ENCODE measurements at places on chromosomes 6 and 20.

DNA sequence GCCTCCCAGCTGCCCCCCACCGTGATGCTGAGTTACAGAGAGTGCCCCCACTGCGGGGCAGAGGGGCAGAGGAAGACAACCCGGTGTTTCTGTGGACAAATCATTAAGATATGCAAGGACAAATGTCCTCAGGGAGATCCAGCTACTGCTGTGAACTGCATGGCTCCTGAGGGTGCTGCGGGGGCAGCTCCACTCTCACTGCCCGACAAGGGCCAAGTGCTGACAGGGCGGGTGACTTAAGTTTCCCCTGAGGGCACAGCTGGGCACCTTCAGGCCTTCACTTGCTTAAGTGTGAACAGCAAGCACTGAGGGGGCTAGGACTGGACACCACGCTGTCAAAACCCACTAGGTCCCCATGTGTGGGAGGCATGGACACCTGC is 26.2 kb upstream of the TCFL5 start:
- no peak for DNase-seq

- no peak for DNase-seq
Measured at GRCh38 chr6:155235087-155235486, 28.7 kb upstream of the CLDN20 start.

DNA sequence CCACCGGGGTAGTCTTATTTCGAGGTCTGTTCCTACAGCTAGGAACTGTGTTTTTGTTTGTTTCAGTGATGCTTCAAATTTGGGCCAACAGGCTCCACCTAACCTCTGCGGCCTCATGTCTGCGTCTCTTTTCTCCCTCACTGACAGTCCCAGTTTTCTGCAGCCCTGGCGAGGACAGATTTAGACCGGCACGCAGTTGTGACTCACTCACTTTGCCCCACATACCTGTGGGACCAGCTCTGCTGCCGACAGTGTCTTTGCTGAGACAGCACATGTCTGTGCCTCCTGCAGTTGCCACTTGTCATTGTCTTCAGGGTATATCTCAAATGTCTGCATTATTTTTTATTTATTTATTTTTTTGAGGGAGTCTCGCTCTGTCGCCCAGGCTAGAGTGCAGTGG is 29.2 kb downstream of the OSBPL2 start:
- no peak for DNase-seq

DNA sequence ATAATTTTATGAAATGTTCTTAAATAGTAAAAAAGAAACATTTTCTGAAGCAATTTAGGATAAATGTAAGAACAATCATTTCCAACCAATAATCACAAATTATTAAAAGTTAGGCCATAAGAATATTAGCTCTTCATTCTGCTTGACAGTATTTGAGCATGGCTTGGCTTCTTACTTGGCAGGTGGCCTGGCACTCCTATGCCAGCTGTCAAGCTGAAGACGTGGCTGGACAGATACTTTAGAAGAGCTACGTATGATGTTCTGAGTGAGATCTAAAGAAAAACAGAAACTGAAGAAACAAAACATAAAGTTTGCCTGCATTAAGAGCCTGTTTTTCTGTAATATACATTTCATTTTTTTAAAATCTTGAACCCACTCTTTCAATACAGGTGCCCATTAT is 438.9 kb downstream of the GRIK2 start:
- no peak for DNase-seq

DNA sequence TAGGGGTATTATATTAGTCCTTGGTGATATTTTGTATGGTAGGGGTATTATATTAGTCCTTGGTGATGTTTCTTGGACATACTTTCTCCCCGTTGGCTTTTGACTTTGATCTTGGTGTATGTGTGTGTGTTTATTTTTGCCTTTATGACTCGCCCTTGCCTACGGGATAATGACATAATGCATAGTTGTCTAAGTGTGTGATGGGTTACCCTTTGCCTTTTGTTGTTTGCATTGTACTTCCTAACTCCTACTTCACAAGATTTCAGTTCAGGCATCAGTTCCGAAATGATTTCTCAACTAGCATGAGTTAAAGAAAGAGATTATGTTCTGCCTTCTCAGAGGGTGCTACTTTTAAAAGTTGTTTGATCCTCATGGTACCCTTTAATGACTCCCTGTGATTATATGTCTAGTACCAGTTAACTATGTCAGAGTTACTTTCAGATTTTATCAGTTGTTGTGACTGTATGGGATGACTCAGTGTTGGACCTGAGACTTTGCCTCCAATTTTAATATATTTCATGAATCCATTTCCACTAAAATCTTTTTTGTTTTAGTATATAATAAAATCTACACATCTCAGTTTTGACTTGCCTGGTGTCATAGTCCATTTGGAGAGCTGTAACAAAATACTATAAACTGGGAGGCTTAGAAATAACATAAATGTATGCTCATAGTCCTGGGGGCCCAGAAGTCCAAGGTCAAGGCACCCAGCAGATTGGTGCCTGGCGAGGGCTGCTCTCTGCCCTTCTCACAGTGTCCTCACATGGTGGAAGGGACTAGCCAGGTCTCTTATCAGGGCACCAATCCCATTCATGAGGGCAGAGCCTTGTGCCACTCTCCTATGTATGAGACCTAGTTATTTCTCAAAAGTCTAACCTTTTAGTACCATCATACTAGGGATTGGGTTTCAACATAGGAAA is 34.1 kb downstream of the CDYL start:
- DNase-seq = no peak

DNA sequence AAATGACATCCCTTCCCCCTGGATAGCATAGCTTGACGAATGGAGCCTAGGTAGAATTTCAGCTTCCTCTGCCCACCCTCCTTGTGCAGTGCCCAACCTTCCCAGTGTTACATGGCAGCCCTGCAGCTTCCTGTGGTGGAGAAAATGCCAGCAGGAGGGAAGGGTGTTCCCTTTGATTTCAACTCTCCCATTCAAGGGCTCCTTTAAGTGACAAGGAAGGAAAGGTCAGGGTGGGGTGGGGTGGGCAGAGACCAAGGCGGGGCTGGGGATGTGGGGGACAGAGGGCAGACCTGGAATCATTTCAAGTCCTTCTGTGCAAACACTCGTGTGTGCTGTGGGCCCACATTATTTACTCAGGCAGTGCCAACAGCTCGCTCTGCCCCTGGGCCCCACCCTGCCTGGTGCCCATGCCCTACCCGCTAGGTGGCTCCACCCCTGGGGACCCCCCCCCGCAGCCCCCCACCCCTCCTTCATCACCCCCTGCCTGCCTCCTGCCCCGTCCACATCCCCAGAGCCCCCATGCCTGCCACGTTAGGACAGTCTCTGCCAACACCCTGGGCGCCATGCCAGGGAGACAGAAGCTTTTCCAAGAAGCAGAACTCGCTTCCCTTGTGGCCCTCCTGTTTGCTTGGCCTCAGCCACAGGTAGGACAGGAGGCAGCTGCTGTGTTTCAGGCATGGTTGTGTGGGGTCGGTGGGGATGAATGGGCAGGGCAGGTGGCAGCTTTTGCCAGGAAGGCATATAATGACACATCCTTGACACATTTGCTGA is 9.4 kb downstream of the SPDEF start:
- DNase-seq = no peak
